ENCODE measurements at places on chromosomes 11 and 22.

GRCh38 chr22:49266561-49267519 is 560.8 kb downstream of the BRD1 start:
- no peak for DNase-seq

DNA sequence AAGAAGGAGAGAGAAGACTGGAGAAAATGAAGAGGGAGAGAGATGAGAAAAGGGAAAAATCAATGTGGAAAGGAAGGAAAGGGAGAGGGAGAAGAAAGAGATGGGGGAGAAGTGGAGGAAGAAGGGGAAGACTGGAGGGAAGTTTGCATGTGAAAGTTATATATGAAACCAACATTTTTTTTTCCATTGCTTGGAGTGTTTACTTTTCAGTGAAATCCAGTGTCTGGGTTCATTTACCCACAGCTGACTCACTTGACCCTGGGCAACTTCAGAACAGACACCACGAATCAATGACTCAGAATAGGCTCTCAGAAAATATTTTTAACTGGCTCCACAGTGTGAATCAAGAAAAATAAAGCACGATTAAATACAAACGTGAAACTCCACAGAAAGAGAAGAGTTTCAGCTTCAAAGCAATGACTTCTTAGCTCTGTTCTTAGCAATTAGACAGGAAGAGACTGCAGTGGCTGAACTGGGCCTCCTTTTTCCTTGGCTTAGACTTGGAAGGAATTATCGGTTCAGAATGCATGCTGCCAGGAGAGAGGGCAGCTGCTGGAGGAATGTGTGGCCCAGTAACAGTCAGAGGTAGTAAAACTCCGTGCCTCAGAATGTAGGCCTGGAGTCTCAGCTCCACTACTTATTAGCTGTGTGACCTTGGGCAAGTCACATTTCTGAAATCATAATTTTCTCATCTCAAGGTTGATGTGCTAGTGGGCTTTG is 237.5 kb downstream of the MIAT start:
- no peak for DNase-seq

DNA sequence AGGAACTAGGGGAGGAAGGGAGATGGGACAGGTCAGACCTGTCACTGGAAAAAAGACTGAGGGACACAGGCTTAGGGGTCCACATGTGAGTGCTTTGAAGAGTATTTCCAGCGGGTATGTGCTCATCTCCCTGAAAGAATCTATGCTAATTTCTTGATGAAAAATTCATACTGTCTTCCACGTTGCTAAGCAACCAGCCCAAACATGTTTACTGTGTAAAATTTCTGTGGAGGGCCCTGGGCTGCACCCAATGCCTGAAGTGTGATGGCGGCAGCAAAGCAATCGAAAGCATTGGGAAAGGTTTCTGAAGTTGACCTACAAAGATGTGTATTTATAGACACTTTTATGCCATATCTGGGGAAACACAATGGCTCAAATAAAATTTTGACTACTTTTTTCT is 7.4 kb downstream of the SYT13 start:
- no peak for DNase-seq

DNA sequence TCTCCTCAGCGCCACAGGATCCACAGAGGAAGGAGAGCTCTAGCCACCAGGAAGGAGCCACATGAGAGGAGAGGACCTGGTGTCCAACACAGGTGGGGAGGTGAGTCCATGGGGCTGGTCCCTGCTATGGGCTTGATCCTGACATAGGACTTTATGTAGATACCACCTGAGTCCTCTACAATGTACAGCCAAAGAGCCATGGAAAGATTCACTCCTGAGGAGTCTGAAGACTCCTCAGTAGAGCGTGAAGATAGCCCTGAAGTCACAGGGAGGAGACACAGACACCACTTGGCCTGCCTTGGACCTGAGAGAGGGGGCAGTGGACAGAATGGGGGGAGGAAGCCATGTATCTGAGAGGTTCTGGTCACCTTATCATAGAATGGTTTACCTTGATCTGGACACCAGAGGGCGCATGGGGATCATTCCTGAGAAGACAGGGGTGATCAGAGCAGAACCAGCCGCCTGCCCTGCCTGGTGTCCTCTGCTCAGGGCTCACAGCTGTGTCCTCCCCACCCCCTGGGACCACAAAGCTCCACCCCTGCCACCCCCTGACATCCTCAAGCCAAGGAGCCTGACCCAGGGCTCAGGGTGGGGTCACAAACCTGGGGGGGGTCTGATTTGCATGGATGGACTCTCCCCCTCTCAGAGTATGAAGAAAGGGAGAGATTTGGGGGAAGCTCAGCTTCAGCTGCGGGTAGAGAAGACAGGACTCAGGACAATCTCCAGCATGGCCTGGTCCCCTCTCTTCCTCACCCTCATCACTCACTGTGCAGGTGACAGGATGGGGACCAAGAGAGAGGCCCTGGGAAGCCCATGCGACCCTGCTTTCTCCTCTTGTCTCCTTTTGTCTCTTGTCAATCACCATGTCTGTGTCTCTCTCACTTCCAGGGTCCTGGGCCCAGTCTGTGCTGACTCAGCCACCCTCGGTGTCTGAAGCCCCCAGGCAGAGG is 77.0 kb downstream of the ZNF280B start:
- DNase-seq, result peak; percentile 42

- DNase-seq, result no peak
Measured at GRCh38 chr22:46788441-46789172, 26.2 kb downstream of the TBC1D22A start.

DNA sequence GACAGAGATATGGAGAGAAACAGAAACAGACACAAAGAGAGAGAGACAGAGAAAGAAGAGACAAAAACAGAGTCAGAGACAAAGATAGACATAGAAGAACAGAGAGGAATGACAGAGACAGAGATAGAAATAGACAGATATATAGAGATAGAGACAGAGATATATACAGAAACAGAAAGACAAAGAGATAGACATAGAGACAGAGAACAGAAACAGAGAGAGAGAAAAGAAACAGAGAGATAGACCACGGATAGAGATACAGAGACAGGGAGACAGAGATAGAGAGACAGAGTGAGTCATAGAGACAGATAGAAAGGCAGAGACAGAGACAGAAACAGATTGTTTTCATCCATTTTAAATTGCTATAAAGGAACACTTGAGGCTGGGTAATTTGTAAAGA is 12.3 kb upstream of the MPEG1 start:
- no peak for DNase-seq

- DNase-seq, result no peak
Measured at GRCh38 chr22:28413612-28414399, 265.8 kb downstream of the TTC28 start.

DNA sequence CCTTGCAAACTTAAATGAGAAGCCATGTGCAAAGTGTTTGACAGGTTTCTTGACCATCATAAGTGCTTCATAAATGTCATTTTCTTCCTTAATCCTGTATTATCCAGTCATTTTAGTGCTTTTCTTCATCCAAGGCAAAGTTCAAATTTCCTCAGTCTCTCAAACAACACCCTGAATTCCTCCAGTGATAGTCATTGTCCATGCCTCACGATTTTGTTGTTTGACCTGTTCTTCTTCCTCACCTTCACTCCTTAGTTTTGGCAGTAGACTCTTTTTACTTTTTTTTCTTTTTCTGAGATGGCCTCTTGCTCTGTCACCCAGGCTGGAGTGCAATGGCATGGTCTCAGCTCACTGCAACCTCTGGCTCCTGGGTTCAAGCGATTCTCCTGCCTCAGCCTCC is 1257.3 kb downstream of the FAM181B start:
- no peak for DNase-seq

Measured in stimulated activated CD8-positive, alpha-beta memory T cell treated with anti-CD3 and anti-CD28 coated beads, Interleukin-12 subunit alpha, Interleukin-12 subunit beta, amount 100 ng/mL, for 1 hour (primary cell).